ENCODE measurements at places on chromosomes 3 and 15.

GRCh38 chr15:75202251-75203016 lies 752 bp downstream of the C15orf39 start:
- peak; percentile 75 for DNase-seq

GRCh38 chr3:116647996-116648395 lies 61.6 kb upstream of the TUSC7 start:
- no peak for DNase-seq

GRCh38 chr15:76328958-76329357 lies 7.6 kb upstream of the ISL2 start:
- no peak for DNase-seq

GRCh38 chr3:123637131-123637530 lies 52.3 kb upstream of the HACD2 start:
- no peak for DNase-seq

GRCh38 chr3:43675593-43675992 lies 15.1 kb upstream of the ABHD5 start:
- DNase-seq, result no peak

GRCh38 chr3:86595696-86596095 lies 395.3 kb downstream of the VGLL3 start:
- no peak for DNase-seq

DNA sequence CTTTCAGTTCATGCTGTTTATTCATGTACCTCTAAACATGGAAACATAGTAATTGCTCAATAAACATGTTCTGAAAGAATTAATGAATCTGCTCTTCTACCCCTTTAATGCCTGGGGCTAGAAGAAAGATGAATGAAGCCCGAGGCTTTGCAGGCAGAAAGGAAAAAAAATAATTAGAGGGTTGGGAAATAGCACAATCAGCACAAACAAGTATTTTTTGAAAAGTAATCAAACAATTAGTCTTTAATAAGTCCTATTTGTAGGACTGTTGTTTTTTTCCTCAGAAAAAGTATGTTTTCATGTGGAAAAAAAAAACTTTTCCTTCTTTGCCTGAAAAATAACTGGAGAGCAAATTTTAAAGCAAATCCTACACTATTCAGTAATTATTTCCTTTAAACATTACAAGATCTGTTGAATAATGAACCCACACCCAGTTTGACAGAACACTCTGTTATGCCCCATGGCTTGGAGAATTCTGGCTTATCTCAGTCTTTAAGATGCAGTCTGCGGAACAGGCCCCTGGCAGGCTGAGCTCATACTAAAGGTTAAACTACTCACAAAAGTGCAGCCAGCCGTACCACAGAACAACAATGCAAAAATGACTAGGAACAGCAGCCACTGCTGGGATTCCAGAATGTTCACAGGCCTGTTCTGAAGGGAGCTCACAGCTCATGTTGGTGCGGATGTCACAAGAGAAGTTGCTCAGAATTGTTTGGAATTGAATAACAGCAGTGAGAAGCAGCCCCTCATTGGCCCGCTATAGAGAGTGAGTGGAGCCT lies 79.2 kb downstream of the ABI3BP start:
- no peak for DNase-seq

GRCh38 chr3:24704496-24704895 lies 209.8 kb upstream of the THRB start:
- DNase-seq, result no peak

DNA sequence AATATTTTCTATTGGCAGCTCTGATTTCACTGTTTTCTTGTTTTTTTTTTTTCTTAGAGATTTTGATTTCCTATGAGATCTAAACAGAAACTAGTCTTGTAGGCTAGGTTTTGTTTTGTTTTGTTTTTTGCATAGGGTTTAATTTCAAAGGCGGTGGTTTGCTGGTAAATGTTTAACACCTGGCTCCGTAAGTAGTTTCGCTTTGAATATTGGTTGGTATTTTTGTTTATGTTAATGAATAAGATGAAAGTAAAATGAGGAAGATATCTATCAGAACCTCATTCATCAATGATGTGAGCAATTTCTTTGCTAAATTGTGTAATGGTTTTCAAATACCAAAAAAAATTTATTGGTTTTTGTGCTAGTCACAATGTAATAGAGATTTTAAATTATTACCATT lies 39.7 kb upstream of the TM4SF1 start:
- no peak for DNase-seq

DNA sequence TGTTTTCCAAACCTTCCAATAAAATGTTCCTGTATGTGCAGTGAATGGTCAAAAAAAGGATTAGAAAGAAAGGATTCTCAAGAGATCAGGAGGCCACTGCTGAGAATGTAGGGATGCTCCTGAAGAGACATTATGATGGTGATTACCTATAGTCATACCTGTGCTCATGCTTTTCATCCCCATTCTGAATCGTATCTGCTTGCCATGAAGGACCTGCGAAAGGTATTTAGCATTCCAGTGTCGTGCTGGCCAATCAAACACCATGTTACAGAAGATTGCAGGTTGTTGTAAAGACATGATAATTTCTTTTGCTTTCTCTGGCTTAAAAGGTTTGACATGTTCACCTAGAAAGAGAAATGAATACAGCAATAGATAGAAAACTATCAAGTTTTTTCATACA lies 16.1 kb downstream of the HSPBAP1 start:
- no peak for DNase-seq

DNA sequence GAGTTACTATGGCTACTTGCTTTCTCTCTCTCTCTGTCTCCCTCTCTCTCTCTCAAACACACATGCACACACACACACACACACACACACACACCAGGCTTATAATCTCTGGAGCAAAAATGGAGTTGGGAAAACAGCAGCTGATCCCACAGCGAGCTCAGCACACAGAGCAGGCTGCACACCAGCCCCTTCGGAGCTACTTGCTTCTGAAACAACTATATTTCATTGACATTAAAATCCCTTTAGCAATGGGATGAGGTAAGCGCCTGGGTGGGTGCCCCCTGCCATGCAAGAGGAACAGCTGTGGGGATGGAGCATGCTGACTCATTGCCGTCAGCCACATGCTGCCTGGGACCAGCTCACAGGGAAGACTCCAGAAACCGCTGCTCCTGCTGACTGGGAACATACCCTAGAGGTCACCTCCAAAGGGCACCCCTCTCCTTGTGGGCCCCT lies 45.7 kb downstream of the B3GNT5 start:
- no peak for DNase-seq

DNA sequence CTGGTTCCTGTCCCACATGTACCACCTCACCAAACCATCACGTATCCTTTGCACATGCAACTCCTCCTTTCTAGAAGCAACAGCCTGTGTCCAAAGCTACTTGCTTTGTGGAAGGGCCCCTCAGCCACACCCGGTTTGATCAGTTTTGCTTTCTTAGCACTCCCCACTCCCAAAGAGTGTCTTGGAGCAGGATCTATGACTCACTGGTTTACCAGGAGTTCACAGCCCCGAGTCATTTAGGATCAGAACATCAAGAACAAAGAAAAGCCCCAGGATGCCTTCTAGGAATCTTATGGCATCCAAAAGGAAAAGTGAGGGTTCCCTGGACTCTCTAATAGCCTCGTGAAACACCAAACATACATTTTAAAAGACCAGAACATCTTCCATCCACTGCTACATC lies 50.7 kb upstream of the IGF1R start:
- no peak for DNase-seq

DNA sequence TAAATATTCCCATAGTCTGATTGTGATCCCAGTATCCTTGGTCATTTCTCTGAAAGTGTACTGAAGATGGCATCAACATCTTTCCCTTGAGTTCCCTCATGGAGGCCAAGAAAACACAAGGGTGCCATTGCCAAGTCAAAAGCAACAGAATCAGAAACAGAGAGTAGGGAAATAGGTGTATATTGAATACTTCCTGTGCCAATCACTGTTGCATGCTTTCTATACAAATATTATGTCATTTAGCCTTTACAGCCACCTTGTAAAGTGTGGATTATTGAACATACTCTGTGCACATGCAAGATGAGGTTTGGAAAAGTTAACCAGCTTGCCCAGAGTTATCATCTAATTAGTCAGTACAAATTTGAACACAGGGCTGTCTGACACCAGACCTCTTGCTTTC lies 117.9 kb downstream of the MAP2K5 start:
- DNase-seq, result no peak

- no peak for DNase-seq
Measured at GRCh38 chr3:166275024-166275390, 437.8 kb upstream of the BCHE start.

DNA sequence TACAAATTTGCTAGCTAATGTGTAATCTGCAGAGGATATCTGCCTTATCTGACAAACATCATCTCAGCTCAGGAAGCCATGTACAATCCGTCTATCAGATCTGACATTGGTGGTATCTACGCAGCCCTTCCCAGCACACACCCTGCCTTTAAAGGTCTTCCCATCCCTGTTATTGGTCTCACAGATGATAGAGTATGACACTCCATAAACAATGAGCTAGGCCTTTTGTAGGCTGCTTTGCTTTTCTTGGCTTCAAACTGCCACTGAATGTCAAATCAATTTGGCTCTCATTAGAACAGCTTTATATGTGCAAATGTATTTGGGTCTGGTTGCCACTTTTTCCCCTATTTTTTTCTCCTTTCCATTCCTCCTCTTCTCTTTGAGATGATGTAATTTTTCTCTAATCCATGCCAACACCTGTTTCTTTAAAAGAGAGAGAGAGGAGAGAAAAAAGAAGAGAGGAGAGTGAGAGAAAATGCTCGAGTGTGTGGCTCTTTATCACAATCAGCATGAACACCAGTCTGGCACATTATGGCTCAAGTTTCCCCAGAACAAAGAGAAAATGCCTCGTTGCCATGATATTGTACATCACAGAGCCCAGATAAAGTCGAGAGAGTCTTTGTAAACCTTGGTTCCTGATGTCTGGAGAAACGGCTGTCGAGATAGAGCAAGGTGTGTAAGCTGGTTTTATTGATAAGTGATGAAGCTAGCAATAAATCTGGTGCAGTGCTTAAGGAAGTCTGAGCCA lies 80.8 kb upstream of the DPH6 start:
- DNase-seq, result no peak

- no peak for DNase-seq
Measured at GRCh38 chr3:32817257-32817557, 590 bp upstream of the TRIM71 start.

DNA sequence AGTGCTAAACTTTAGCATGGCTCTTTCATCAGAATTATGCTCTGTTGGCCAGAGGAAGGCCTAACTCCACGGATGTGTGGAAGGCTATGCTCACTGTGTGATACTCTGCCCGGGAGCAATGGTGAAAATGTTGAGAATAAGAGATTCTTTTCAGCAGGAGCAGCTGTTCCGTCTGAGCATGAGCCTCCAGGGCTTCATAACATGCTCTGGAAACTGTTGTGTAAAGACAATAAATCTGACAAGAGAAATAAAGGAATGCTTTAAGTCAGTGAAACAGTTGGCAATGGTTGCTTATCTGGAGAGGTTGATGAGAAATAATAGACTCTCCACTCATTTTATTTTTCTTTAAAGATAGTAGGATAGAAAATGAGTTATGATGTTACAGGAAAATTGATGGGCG lies 269.8 kb downstream of the DIPK2A start:
- DNase-seq, result no peak

DNA sequence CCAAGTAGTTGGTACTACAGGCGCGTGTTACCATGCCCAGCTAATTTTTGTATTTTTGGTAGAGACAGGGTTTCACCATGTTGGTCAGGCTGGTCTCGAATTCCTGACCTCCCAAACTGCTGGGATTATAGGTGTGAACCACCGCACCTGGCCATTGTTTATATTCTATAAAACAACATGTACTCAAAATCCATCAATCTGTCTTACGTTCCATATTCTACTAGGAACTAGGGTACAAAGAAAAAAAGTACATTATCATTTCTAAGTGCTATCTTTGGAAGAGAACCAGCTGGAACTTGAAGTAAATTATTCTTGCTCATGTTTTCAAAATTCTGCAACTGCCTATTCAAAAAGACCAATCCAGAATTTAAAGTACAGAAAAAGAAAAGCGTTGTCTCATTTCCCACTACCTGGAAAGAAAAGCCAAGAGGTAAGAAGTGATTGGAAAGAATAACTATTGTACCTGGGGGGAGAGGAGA lies 15.2 kb downstream of the SPPL2A start:
- DNase-seq, result no peak

GRCh38 chr3:154050766-154051165 lies 70.4 kb upstream of the ARHGEF26 start:
- no peak for DNase-seq

DNA sequence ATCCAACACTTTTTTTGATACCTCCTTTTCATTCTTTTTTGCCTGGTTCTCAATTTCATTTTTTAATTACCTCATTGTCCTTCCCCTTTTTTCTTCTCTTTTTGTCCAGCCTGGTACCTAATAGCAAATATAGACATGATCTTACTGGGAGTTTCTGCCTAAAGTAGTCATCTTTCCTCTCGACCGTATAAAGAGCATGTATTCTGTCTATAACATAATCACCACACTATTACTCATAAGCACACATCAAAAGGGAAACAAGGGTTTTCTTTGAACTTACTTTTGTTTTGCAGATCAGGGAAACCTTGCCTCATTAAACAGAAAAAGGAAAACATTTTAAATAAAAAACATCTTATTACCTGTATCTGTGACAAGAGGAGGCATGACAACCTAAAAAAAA lies 33.0 kb downstream of the FAM98B start:
- no peak for DNase-seq

DNA sequence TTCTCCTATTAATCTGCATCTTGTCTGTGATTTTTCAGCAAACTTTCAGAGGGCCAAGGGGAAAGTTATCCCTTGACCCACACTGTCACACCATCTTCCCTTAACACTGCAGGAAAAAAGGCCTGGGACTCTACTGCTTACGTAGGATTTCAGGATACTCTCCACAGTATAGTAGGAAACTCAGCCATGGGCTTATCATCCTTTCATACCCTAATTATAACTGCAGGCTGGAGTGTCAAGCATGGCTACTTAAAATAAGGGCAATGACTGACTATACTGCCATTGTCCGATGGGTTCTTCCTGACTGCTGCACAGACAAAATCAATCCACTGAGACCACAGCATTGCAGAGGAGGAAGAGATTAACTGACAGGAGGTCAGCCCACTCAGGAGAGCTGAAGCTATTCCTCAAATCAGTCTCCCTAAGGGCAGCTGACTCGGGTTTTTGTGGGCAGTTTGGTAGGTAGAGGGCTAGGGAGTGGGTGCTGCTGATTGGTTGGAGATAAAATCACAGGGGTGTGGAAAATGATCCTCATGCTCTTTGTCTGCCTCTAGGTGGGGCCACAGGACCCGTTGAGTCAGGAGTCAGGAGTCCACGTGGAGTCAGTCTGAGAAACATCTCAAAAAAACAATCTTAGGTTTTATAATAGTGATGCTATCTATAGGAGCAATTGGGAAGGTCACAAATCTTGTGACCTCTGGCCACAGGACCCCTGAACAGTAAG lies 118.2 kb upstream of the STRIT1 start:
- no peak for DNase-seq

GRCh38 chr3:53049987-53050386 lies 4.1 kb upstream of the SFMBT1 start:
- DNase-seq, result no peak

- no peak for DNase-seq
Measured at GRCh38 chr15:41804361-41804760, 23.5 kb upstream of the JMJD7 start.

- no peak for DNase-seq
Measured at GRCh38 chr3:167187221-167187620, 192.9 kb downstream of the ZBBX start.
